ENCODE measurements at places on chromosomes 2 and 18.

DNA sequence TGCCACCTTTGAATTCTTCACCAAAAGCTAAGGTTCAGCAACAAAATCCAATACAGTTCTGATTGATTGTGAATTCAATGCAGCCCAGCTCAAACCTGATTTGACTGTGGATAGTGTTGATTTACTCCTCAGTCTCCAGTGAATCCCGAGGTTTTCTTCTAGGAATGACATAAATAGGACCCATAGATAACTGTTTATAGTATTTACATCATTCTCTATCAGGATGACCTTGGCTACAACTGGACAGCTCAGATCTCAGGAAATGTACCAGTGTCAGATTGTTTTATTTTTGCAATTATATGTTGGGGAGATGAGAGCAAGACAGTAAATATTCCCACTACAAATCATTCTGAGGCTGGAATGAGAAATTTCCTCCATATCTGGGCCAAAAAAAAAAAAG, 21.2 kb downstream of the RBM43 start:
- no peak for DNase-seq

GRCh38 chr2:41879235-41879916, 168.4 kb upstream of the PKDCC start:
- DNase-seq: no peak

GRCh38 chr18:69031571-69031970, 233.7 kb downstream of the CCDC102B start:
- DNase-seq: no peak

GRCh38 chr2:18849841-18850578, 260.6 kb upstream of the NT5C1B start:
- no peak for DNase-seq

DNA sequence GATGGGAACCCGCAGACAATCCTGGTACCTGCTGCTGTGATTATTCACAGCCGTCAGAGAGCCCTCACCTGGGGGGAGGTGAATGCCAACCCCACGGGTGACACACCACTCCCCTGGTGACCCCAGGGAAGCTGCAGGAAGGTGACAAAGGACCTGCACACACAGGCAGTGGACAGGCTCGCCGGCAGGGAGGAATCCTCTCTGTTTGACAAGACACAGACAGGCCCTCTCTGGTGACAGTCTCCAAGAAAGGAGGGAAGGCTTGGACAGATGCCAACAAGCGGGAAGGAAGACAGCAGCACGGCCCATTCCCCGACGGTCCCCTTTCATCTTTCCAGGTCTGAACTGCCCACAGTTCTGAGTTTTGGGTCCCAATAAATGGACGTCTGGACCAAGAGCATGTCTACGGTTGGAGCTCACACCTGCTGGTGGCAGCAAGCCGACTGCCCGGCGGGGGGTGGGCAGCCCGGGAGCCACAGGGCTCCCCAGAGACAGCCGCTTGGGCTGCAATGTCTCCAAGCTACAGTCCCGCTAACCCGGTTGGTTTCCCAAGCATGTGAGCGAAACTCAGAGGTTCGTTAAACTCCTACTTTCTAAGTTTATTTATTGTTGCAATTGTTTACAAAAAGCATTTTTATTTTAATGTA, 31.8 kb downstream of the HDAC4 start:
- DNase-seq: no peak

DNA sequence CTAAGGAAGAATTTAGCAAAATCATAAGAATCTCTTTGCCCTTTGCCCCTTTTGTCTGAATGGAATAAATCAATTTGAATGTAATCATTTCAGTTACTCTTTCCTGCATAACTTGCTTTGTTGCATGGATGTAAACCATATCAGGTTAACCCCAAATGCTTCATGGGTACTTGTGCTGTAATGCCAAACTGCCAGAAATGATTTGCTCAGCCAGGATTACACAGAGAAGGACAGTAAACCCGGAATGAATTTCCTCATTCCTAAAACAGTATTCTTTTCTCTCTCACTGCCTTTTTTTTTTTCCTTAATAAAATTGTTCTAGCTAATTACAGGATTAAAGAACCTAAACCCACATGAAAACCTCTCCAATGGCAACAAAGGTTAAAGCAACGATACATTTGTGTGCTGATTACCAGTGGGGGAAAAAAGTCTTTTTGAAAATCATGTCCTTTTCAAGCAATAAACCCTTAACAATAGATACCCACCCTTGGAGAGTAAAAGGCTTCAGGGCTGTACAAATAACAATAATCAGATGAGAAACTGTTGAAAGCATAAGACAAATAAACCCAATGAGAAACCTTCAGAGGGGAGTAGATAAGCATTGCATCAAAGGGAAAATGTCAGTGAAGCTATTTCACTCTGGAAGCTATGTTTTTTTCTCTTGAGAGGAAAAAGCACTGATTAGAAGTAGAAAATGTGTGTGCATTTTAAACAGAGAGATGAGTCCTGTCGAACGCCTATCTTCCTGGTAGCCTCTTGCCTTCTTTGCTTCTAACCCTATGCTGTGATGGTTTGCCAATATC, 275.3 kb downstream of the CDH2 start:
- DNase-seq: no peak

- no peak for DNase-seq
These were observed 643.6 kb downstream of the NRXN1 start for GRCh38 chr2:50388324-50388723.

- no peak for DNase-seq
These were observed 181.7 kb upstream of the ETAA1 start for GRCh38 chr2:67215214-67216055.

- DNase-seq: no peak
These were observed 11.9 kb downstream of the ATG4B start for GRCh38 chr2:241649404-241649803.

DNA sequence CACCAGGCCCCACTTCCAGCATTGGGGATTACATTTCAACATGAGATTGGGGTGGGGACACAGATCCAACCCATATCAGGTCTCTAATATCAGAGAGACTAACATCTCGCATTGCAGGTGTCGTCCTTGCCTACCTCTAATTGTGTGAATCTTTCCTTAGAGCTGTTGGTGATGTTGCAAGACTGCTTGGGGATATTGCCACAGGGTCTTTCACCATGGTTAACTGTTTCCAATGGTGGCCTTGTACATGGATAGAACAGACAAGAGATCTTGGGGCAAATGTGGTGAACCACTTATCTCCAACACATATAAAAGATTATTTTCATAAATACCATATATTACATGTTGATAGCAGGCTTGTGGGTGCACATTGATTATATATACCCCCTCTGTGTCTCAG, 270.3 kb upstream of the LINC00305 start:
- DNase-seq: no peak

DNA sequence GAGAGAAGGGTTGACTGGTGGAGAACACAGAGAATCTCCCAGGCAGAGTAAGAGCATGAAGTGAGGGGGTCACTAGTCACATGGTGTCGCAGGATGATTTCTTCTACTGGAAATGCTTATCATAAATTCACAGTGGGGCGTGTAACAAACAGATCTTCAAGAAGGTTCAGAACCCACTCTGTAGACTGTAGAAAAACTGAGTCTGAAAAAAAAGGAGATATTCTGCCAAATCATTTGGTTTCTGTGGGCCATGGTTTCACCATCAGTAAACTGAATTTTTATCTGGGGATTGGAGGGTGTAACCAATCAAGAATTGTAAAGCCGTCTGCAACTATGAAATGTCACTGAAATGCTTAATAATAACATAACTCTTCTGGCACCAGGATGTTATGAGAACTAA, 15.0 kb downstream of the TPGS2 start:
- no peak for DNase-seq

GRCh38 chr2:47070155-47070919, 84.8 kb downstream of the STPG4 start:
- no peak for DNase-seq

DNA sequence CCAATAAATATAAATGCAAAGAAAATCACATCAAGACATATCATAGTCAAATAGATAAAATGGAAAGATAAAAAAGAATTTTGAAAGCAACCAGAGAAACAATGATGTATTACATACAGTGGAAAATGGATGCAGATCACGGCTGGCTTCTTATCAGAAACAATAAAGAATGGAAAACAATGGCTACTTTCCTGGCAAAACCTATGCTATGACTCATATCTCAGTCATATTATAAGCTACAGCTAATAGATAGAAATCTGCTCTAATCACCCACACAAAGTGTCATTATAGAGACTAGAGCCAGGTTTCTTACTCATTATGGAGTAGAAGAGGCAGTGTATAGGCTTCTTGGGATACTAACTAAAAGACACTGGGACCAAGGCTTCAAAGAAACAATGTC, 93.5 kb upstream of the TACR1 start:
- no peak for DNase-seq

GRCh38 chr2:235595422-235596010, 101.7 kb downstream of the AGAP1 start:
- peak; percentile 28 for DNase-seq

GRCh38 chr18:3360211-3360610, 89.8 kb upstream of the TGIF1 start:
- no peak for DNase-seq

DNA sequence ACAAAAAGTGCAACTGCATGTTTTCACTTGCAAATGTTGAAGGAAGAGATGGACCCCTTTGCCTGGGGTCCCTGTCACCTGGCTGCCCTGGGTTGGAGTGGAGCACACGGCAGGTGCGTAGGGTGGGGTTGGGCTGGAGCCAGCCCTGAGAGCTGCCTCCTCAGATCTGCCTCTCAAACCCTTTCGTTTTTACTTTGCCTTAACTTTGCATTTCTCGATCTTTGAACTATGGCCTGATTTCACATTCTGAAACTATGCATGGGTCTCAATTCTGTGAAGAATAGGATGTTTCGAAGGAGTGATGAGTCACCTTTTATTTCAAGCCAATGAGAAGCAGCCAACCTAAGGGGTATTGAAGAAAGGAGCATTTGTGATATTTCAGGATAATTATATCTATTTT, 132.8 kb downstream of the ACOXL start:
- no peak for DNase-seq

GRCh38 chr2:166518634-166519390, 24.8 kb upstream of the SCN7A start:
- DNase-seq: no peak

- DNase-seq: no peak
These were observed 22.8 kb downstream of the ATP8B1 start for GRCh38 chr18:57780318-57780705.

DNA sequence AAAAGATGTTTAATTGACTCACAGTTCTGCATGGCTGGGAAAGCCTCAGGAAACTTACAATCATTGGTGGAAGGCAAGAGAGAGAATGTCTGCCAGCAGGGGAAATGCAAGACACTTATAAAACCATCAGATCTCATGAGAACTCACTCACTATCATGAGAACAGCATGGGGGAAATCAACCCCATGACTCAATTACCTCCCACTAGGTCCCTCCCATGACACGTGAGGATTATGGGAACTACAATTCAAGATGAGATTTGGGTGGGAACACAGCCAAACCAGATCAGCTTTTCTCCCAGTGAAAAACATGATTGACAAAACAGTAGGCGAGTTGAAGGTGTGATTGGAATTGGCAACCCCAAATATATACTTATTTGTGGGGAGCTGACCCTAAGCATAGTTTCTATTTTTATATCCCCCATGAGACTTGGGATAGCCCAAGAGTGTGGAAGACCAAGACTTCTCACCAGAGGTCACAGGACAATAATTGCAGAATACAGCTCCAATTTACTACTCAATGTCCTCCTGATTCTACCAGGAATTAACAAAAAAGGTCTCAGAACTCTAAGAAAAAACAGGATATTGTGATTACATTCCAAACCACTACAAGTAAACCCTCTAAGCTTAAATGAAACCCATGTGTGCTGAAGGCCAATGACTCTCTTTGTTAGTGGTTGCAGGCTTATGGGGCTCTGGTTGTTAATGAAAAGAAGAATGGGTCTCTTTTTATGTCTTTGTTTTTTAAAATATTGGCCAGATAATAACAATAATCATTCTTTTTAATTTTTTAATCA, 96.1 kb upstream of the PIK3C3 start:
- no peak for DNase-seq

DNA sequence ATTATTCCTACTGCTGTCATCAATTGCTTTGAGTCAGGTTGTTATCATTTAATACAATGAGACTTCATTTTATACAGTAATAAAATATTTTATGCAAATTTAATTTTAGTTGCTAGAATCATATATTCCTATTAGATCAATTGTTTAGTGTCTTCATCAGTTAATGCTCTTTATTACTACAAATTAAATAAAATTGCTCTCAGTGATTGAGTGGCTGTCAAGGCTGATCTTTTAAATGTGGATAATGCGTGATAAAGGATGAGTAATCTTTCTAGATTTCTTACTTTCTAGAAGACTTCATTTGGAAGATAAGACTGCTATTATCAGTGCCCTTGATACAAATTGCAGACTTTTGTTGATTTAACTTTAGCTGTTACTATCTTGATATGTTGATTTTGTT, 59.6 kb upstream of the CDH2 start:
- no peak for DNase-seq

DNA sequence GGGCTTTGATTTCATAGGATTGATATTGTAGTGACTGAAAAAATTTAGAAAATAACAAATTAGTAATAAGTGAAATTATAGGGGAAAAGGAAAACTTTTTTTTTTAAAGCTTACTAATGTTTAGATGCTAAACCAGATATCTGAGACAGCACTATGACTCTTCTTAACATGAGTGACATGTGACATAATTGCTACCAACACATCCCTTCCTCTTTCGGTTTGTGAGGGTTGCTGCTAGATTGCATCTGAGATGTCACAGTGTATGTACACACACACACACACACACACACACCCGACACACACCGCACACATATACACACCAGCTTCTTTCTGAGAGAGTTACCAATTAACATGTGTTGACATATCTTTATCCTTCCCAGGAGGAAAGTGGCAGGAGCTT, 18.0 kb downstream of the RAPGEF4 start:
- no peak for DNase-seq

All from CD4-positive, alpha-beta memory T cell (primary cell).